ENCODE measurements at places on chromosomes 7 and 10.

- DNase-seq: no peak
Observed at GRCh38 chr10:97882142-97883091, 32.8 kb downstream of the GOLGA7B start.

DNA sequence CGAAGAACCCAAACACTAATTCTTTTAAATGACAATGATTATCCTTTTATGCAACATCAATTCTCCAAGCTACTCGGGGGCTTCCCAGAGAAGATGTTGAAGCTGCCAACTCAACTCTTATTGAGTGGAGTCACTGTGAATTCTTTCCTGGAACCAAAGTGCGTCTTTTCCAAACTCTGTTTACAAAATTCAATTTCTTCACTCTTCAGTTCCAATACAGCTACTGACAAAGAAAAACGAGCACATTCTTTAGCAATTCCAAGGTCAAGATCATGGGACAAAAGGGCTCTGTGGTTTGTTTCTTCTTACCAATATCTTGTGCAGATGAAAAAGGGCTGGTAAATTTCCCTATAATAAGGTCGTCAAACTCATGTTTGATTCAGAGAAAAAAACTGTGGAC is 74.2 kb downstream of the FAS start:
- no peak for DNase-seq

DNA sequence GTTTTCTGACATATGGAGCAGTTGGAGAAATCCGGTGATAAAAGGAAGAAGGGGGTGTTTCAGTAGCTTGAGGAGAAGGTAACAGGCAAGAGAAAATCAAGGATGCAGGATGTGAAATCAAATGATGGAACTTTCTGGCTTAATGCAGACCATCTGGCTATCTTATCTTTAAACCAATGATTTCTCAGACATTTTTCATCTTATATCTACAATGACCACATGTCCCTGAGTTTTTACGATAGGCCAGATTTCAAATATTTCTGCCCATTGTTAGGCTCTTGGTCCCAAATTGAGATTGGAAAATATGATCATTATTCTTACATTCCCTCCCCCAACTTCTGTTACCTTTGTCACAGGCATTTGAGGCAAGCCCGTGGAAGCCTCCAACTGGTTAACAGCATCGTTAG is 486.8 kb downstream of the SUGCT start:
- no peak for DNase-seq

GRCh38 chr10:102593804-102594079 is 50.5 kb upstream of the TRIM8 start:
- DNase-seq: no peak

DNA sequence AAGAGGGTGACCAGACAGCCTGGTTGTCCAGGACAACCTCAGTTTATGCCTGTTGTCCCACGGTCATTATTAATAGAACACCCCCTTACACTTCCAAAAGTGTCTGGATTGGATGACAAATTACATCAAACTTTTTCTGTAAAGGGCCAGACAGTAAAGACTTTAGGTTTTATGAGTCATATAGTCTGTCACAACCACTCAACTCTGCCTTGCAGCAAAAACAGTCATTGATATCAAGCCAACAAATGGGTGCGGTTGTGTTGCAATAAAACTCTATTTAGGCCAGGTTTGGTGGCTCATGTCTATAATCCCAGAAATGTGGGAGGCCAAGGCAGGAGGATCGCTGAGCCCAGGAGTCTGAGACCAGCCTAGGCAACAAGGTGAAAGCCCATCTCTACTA is 66.7 kb upstream of the ATP6V0A4 start:
- no peak for DNase-seq

GRCh38 chr7:122299624-122300210 is 4.8 kb downstream of the FEZF1 start:
- no peak for DNase-seq

GRCh38 chr7:34059136-34059828 is 153.9 kb downstream of the BMPER start:
- DNase-seq: no peak

GRCh38 chr10:97838091-97838490 is 11.6 kb upstream of the GOLGA7B start:
- DNase-seq: no peak

GRCh38 chr7:6546498-6547251 is 4.6 kb downstream of the GRID2IP start:
- no peak for DNase-seq

- no peak for DNase-seq
Observed at GRCh38 chr7:94971051-94971867, 63.9 kb downstream of the PPP1R9A start.

DNA sequence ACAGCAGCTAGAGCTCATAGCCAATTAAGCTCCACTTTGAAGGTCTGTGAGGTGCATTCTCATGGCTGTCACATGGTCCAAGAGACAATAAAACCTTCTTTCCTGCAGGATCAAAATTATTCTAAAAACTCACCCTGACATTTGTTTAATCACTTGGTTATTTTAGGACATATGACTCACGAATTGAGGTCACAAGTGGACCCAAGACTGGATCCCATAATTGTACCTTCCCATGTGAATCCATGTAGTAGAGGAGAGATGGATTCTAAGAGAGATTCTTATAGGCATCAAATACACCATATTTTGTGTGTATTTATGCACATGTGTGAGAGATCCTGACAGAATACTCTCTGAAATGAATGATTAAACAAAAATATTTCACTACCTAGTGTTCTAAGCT is 18.1 kb downstream of the POLR1F start:
- no peak for DNase-seq

DNA sequence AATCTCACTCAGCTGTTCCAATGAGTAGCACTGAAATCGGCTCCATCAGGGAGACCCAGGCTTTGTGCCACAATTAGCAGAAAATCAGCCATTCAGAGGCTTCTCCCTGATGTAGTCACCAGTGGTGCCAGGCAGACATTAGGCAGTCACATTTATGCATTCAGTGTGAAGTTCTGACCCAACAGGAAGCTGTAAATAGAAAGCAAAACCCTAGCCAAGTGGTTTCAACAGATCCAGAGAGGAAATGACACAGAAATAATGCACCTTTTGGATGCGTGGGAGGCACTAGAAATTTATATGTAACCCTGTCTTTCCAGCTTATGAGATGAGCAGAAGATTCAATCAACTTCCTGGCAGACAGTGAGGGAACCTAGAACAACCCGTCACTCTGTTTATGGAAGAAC is 186.4 kb downstream of the PDE1C start:
- peak; percentile 71 for DNase-seq

- DNase-seq: no peak
Observed at GRCh38 chr7:95304990-95305389, 19.3 kb downstream of the PON1 start.

DNA sequence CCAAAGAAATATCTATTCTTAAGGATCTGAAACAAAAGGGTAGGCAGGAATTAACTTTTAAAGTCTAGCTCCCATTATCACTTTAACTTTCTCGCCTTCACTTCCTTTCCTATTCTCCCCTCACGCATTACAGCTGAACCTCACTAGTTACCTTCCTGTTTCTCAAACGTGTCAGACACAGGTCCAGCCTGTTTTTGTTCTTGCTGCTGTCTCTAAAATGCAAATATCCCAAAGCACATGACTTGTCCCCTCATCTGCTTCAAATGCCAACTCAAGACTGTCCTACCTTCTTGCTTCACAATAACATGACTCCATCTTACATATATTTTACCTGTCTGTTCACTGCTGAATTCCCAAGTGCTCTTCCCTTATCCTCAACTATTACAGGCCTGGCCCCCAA is 17.6 kb downstream of the ZDHHC6 start:
- no peak for DNase-seq

DNA sequence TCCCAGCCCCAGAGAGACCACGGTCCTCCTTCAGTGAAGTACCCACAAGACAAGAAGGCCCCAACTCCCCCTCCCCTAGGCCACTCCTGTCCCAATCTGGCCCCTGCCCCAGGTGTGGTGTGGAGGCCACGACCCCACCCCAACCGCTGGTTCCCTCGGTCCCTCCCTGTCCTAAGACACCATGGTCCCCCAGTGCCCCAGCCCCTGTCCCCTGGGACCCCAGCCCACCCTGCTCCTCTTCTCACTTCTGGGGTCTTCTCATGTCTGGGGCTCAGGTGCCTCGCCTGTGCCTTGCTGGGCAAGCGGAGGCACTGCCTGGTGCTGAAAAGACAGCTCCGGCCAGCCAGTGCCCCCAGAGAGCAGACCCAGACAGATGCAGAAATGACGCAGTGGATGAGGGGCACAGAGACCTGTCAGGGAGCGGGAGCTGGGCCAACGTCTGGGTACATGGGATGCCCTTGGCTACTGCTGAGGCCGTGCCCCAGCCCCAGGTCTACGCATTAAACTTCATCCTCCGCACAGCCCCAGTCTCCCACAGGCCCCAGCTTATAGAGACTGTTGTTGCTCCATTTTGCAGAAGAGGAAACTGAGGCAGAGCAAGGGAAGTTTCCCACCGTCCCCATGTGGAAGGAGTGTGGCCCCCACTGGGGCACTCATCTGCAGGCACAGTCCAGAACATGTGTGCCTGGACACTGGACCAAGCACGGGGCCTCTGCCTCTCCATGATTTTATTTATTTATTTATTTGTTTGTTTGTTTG is 14.8 kb downstream of the GRIFIN start:
- no peak for DNase-seq

- DNase-seq: no peak
Observed at GRCh38 chr10:132328738-132329137, 3.3 kb upstream of the LRRC27 start.

- DNase-seq: no peak
Observed at GRCh38 chr7:100449190-100449795, 13.0 kb upstream of the PPP1R35 start.

GRCh38 chr10:96470116-96470743 is 43.5 kb downstream of the TLL2 start:
- DNase-seq: no peak

- DNase-seq: no peak
Observed at GRCh38 chr10:860519-860918, 71.0 kb downstream of the LARP4B start.

DNA sequence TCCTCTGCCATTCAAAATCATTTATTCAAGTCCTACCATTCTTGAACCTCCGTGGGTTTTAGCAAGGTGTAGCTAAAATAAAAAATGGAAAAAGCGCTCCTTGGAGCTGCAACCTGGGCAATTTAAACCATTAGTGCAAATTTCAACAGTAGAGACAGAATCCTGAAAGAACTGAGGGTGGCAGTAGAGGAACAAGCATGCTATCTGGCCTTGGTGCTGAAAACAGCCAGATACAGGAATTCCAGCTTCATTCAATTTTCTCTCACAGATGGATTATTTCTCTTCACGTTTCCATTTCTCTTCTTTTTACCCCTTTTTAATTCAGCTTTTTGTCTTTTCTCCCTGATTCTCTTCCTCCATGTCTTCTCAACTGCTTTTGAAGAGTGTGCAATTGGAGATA is 77.7 kb downstream of the OTUD1 start:
- no peak for DNase-seq

DNA sequence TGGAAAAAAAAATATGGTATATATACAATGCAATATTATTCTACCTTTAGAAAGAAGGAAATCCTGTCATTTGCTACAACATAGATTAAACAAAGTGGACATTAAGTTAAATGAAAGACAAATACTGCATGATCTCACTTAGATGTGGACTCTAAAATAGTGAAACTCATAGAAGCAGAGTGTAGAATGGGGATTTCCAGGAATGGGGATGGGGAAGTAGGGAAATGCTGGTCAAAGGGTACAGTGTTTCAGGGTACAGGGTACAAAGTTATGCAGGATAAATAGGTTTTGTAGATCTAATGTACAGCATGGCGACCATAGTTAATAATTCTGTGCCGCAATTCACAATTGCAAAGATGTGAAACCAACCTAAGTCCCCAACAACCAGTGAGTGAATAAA is 385.5 kb downstream of the SFMBT2 start:
- no peak for DNase-seq

DNA sequence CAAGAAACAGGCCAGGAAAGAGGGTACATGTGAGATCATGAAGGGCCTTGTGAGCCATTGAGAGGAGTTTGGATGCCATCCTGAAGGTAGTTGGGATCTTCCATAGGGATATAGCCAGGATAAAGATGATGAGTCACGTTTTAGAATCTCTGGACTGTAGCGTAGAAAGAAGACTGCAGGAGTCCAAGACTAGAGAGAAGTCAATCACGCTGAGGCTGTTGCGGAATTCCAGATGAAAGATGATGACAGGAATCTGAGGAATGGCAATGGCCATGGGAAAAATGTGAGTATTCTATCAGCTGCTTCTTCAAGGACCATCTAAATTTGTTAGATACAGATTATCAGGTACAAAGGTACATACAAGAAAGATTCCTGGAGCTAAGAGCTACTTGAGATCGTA is 711.3 kb downstream of the GRM8 start:
- no peak for DNase-seq

GRCh38 chr7:114663502-114663901 is 248.9 kb downstream of the FOXP2 start:
- DNase-seq: no peak

- DNase-seq: no peak
Observed at GRCh38 chr7:159000070-159000469, 143.7 kb downstream of the DYNC2I1 start.

GRCh38 chr7:3338161-3338560 is 37.1 kb downstream of the SDK1 start:
- no peak for DNase-seq

- no peak for DNase-seq
Observed at GRCh38 chr7:114795475-114795874, 126.4 kb upstream of the MDFIC start.

DNA sequence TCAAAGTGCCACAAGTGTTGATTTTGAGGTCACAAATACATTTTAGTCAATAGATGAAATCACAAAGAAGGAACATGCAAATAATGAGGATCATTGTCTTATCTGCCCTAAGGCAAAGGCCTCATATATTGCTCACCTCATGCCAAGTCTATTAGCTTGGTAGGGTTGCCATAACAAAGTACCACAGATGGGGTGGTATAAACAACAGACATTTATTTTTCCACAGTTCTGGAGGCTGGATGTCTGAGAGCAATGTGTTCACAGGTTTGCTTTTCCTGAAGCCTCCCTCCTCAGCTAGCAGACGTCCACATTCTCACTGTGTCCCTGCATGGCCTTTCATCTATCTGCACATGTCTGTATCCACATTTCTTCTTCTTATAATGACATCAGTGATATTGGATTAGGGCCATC is 59.6 kb downstream of the RELN start:
- DNase-seq: no peak

DNA sequence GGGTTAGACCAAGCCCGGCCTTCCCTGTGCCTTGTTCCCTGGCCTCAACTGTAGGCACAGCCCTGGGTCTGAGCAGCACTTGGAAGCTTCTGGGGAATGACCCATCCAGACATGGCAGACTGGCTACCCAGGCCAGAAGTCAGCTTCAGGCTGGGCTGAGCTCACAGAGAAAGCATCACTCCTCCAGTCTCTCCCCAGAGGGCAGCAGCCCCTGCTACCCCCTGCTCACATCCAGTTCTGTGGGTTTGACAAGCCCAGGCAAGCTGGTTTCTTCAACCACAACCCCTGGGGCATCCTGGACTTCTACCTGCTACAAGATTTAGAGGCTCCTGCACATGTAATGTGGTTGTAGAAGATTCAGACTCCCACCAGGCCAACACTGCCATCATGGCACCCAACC is 9.0 kb downstream of the C10orf71 start:
- DNase-seq: no peak

- DNase-seq: no peak
Observed at GRCh38 chr10:16987976-16988610, 141.5 kb downstream of the CUBN start.

- no peak for DNase-seq
Observed at GRCh38 chr7:121697731-121698316, 175.1 kb upstream of the PTPRZ1 start.

GRCh38 chr7:16564909-16565426 is 38.3 kb downstream of the LRRC72 start:
- no peak for DNase-seq
